Hematopoietic multipotent progenitor cell treated with erythropoietin and hydrocortisone succinate and interleukin-3 and kit ligand, for 6 days (in vitro differentiated cells): ENCODE measurements at places on chromosomes 2 and 18.

GRCh38 chr2:200300638-200301314 lies 5.7 kb upstream of the SPATS2L start:
- no peak for DNase-seq

GRCh38 chr2:45938649-45939511 lies 287.4 kb downstream of the PRKCE start:
- DNase-seq, result no peak

GRCh38 chr2:212242724-212243123 lies 295.9 kb downstream of the ERBB4 start:
- DNase-seq, result no peak

DNA sequence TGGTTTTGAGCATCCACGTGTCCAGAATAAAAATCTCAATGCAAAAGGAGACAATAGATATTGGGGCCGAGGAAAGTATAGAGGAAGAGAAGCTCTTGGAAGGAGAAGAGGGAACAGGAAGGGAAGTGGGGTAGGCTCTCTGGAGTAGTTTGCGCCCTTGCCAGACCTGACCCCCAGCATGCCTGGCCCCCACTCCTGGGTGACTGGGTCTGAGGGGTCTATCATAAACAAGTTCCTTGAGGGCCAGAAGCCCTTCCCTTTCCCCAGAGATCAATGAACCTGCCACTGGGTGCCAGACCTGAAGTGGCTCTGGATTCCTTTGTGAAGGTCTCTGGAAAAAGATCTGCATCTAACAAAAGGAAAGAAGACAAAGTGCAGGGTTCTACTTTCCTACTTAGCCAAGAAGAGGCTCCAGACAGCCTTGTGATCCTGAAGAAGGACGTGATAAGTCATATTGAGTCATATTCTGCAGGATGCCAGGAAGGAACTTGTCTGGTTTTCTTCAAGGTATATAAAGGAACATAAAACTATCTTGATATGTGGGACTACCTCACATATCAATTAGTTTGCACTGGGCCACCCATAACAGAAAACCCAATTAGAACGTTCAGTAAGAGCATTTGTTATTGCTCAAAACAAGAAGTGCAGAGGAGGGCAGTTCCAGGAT lies 18.7 kb upstream of the ATOH8 start:
- DNase-seq, result no peak

- DNase-seq, result no peak
These were observed 6.0 kb upstream of the NFATC1 start for GRCh38 chr18:79389689-79390088.

DNA sequence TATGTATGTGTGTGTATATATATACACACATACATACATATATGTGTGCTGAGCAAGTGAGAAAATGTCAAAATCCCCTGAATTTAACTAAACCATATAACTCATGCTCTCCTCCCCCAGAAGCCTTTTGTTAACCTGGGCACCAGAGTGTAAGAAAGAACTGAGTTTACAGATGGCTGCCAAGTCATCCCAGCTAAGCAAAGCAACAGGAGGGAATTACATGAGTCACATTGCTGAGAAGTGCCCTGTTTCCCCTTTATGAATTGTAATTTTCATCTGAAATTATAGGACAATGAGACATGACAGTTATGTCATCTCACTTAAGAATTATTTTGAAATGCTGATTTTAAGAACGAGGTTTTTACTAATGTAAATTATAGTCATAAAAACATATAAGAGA lies 29.9 kb downstream of the SCN7A start:
- DNase-seq, result no peak

- DNase-seq, result no peak
These were observed 883.3 kb downstream of the CNTNAP5 start for GRCh38 chr2:124908411-124908810.

DNA sequence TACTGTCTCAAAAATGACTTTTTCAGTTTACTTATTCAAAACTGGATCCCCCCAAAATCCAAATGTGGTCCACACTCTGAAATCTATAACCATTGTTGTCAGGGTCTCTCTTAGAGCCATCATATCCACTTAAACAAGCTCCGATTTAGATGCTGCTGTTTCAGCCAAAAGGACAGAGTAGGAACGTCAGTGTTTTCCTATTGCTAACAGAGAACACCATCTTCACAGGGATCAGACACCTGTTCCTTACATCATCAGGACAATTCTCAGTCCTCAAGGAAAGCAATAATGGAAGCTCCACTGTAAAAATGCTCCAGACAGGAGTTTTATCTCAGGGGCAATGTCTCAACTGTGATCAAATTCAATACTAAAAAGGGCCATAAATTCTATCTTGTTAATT lies 155.4 kb downstream of the STK39 start:
- no peak for DNase-seq

DNA sequence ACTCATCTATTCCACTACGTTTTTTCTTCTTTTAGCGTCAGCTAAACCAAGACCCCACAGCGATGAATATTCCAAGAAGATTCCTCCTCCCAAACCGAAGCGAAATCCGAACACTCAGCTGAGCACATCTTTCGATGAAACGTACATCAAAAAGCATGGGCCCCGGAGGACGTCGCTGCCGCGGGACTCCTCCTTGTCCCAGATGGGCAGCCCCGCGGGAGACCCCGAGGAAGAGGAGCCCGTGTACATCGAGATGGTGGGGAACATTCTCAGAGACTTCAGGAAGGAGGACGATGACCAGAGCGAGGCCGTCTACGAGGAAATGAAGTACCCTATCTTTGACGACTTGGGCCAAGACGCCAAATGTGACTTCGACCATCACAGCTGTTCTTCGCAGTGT lies 182.4 kb downstream of the NYAP2 start:
- no peak for DNase-seq

- DNase-seq, result no peak
These were observed 2.3 kb upstream of the VSNL1 start for GRCh38 chr2:17538022-17538843.

GRCh38 chr2:136049991-136050920 lies 64.8 kb upstream of the DARS1 start:
- no peak for DNase-seq

DNA sequence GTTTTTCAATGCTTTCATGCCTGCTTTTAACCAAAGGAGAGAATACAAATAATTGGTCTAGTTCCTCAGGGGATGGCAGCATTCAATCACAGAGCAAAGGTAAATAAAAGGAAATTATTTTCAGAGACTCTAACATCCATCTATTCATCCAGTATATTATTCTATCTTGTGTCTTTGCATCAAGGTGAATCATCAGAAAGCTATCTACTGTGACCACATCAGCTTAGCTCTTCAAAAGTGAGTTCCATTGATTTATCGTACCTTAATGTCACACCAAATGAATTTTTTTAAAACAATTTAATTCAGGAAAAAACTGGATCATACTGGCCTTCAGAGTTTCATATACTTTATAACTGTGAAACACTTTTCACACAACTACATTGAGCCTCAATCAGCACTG lies 66.1 kb downstream of the CHN1 start:
- DNase-seq, result no peak

- no peak for DNase-seq
These were observed 206.5 kb downstream of the SETBP1 start for GRCh38 chr18:44887227-44887631.

GRCh38 chr18:64002581-64002980 lies 32.7 kb downstream of the SERPINB8 start:
- no peak for DNase-seq

- DNase-seq, result no peak
These were observed 12.6 kb downstream of the LDLRAD4 start for GRCh38 chr18:13231151-13231550.

DNA sequence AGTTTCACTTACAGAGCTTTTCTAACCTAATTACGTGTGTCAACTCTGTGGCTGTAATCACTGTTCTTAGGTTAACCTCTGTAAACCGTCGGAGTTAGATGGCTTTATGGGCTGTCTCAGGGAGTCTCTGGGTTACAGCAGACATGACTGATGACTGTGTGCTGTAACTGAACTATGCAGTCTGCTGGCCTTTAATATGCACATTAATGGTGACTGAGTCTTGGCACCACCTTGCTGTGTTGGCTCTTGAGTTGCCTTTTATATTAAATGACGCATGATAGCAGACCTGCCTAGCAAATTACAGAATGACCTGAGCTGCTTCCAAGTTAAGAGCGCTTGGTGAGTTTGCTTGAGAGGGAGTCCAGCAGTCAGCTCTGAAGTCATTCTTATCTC lies 90.1 kb downstream of the ACKR3 start:
- no peak for DNase-seq

DNA sequence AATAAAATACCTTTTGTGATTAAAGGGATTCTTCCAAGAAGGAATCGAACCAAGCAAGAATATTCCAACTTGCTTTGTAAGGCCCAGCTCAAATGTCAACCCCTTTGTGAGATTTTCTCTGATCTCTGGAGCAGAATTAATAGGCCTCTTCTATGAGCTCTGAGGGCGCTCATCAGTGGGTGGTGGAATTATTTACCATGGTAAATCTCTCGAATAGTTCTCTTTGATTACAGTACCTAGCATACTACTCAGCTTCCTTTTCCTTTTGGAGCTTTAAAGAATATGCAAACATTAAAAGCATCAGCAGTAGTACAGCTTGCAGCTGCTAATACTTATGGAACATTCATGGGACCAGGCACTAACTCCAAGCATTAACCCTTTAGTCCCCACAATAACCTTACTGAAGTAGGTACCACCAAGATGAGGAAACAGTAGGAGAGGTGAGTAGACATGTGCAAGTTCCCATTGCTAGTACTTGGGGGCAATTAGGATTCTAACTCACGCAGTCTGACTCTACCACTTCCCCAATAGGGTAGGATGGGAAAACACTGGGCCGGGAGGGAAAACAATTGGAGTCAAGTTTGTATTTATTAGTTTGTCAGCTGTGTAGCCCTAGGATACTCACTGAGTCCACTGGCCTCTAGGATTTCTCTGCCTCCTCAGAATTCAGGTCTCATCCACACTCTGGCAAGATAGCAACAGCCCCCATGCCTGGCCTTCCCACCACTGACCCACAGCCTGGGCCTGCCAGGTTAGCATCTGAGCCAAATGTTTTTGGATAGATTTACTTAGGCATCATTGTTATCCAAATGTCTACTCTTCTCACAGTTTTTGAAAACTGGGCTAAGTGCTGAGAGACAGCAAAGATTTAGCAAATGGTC lies 21.7 kb downstream of the ADD2 start:
- no peak for DNase-seq

DNA sequence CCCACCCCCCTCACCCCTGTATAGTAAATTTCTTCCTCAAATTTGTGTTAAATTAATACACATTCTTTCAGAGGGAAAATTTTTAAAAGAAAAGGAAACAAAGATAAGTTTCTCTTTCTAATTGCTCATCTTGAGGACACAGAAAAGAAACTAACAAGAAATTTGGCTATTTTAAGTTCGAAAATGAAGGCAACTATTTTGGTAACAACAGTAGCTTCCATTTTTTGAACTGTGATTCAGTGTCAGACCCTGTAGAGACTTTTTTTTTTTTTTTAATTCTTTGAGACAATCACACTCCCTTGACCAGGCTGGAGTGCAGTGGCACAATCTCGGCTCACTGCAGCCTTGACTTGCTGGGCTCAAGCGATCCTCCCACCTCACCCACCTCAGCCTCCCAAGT lies 194.9 kb downstream of the SS18 start:
- no peak for DNase-seq

GRCh38 chr2:134677856-134678756 lies 40.7 kb downstream of the TMEM163 start:
- DNase-seq, result no peak

DNA sequence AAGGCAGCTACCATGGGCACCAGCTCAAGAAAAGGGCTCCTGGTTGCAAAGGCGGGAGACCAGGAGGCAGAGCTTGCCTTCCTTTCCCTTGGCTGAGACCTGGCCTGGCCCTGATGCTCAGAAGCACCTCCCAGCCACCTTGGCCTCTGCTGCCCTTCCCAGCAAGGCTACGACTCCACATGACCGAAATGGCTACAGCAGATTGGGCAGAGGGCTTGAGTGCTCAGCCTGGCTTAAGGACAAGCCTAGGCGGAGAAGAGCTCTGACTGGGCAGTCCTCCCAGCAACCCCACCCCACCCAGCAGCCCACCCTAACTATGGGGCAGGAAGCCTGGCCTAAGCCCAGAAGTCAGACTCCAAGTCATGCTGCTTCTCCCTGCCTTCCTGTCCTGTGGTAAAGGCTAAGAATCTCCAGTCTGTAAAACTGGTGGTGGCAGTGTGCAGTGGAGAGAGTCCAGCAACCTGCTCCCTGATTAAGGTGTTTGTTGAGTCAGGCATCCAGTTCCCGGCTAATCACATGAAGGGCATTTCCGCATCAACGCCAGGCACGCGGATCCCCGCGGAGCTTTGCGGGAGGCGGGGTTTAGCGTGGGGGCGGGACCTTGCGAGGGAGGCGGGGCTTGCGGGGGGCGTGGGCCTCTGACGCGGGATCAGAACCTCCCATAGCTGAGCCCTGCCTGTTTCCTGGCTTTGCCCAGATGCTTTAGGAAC lies 256.0 kb downstream of the BCL11A start:
- no peak for DNase-seq

GRCh38 chr2:62826141-62826540 lies 120.6 kb downstream of the EHBP1 start:
- no peak for DNase-seq

DNA sequence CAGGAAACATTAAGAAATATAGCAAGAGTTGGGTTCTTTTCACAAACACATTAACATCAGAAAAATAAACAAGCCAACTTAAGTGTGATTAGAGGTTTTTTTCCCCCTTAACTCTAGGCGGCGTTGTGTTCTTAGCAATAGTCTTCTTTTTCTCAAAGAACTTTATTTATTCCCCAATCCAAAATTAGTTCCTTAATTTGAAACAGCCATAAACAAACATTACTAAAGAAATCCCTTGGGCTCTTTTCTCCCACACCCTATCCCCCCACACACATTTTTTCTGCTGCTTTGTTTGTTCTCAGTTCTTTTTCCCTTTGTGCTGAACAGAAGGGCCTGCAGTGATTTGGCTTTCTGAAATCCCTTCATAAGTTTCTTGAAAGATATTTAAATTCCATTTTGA lies 13.2 kb upstream of the MYO1B start:
- peak; percentile 13 for DNase-seq

- DNase-seq, result no peak
These were observed 6.0 kb downstream of the IRS1 start for GRCh38 chr2:226793646-226794045.

- no peak for DNase-seq
These were observed 633.3 kb upstream of the ACVR2A start for GRCh38 chr2:147211484-147211883.

- peak; percentile 96 for DNase-seq
These were observed 26.4 kb downstream of the ASXL2 start for GRCh38 chr2:25851740-25852503.

DNA sequence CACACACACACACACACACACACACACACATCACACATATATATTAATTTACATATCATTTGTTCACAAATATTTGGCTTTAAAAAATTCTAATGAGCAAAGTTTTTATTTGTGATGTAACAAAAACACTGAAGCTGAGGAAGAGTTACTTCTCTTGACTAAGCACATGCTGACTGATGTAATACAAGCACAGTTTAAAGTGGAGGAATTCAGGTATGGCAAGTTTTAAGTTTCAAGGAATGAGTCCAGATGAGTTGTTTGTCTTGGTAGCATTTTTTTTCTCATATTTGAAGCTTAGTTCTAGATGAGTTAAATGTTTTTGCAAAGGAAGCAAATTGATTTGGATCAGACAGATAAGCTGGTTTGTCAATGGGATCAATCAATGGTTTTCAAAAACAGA lies 20.2 kb upstream of the CALCRL start:
- no peak for DNase-seq
